C1 segment of cervical spinal cord (tissue), 14 donors: ENCODE measurements at places on chromosomes 3 and 15.

DNA sequence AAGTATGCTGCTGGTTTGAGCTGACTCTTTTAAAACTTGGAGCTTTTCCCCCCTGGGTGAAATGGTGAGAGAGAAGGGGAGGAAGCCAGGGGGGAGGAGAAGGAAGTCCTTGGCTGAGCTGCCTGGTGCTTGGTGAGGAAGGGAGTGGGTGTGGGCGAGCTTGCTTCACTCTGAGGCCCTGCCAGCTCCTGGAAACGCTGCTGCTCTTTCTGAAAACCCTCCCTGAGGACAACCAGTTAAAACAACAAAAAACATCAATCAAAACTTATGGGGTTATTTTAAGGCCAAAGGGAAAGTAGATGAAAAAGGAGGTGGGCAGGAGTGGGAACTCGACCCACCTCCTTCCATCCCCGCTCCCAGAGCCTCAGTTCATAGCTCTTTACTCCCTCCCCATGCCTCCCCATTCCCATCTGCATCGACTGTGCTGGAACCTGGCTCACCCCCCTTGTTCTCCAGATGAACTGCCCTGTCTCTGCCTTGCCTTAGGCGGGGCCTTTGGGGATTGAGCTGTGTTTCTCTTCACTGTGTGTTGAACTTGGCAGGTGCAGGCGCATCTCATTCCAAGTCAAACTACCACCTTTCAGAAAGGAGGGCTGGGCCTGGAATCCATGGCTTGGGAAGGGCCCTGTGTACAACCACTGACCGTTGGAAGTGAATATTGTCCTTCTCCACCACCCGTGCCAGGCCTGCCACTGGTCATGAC lies 166.1 kb downstream of the ZNF621 start:
- no peak for DNase-seq

GRCh38 chr3:113557374-113557773 lies 25.0 kb downstream of the SIDT1 start:
- no peak for DNase-seq

DNA sequence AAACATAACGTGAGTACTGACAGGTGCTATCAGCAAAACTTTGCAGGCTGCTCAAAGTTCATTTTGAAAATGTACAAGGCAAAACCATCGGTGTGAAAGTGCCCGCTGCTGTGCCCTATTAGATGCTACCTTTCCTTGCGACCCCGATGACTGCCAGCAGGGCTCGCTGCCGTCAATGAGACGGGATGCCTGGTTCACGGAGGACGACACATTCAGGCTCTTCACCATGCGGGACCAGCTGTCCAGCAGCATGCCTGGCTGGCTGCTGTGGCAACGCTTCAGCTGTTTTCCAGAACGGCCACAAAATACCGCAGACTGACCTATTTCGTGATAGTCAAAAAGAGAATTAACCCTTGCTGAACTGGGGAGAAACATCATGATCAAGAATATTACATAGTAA lies 92.7 kb upstream of the OCA2 start:
- DNase-seq, result no peak

DNA sequence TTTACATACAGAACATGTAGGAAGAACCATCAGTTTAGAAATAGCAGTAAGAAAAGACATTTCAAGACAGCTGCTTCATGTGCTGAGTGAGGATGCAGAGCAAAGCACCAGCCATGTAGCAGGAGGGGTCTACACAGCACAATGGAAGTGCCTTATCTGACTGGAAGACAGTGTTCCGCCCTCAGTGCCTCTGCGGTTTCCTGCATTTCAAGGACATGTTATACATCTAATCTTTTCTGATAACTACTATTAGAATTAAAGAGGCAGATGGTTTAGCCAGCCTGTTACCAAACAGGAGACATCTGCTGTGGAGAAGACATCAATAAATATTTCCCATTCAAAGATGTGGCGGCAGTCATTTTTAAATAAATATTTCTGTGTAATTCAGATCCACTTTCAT lies 10.6 kb downstream of the LSG1 start:
- DNase-seq, result no peak

GRCh38 chr15:63764124-63764803 lies 69.5 kb downstream of the HERC1 start:
- DNase-seq, result no peak

DNA sequence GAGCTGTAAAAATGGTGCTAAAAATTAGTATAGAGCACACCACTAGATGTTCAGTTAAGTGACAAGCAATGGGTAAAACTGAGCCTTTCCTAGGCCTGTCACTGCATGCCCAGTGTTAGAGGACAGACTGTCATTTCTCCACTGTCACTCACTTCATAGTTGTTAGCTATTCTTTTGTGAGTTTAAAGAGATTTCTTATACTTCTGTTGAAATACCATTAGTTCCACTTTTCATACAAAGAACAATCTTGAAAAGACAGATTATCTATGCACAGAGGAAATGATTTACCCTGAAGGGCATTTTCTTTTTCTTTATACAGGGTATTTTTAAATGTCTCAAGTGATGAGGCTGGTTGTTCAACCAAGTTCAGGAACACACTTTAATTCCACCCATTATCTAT lies 28.3 kb upstream of the CHMP2B start:
- no peak for DNase-seq

- no peak for DNase-seq
These were observed 69.9 kb upstream of the GATM start for GRCh38 chr15:45448066-45448915.
